Progenitor cell of endocrine pancreas (in vitro differentiated cells): ENCODE measurements at places on chromosomes 11 and 22. TPM values are rescaled to one million over a fixed set of nuclear protein-coding genes. Genes with fewer than 3 reads are reported as not detected.

DNA sequence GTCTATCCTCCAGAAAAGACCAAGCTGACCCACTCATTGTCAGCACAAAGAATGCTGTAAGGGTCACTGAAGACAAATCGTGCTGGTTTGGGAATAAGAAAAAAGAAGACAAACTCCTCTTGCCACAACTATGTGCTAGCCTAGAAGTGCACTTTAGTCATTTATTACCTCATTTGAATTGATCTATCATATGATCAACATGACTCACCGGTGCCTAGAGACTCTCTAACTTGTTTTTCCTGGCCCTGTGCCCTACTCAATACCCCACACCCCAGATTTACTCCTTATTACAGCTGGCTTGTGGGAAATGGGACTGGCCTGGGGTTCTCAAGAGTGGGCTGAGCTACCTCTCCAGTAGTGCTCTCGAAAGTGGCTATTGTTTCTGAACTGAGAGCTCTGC lies 35.9 kb upstream of the HORMAD2 start:
- no peaks in the 10 kb centered on the region for H3K36me3 ChIP-seq
- no peak overlapping the region for H3K27ac ChIP-seq
- H3K27me3 ChIP-seq, result peaks cover 14% of the 10 kb centered on the region

DNA sequence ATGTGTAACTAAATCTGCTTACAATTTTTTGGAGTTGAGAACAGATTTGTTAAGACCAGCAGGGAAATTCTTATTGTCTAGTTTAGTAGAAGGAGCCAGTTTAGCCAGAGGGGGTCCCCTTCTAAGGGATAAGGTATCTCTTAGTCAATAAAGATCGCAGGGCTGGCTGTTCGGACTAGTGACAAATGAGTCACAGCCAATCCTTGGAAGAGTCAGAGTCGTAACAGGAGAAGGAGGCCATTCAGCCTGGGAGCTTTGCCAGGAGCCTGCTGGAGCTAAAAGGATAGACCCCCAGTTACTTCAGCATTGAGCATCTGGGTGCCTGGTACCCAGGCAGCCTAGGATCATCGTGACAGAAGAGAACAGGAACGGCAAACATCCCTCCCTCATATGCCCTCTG lies 191.6 kb upstream of the ARHGAP20 start:
- H3K27me3 ChIP-seq, result peaks cover 28% of the 10 kb centered on the region
- H3K27ac ChIP-seq, result no peak overlapping the region
- peaks cover 13% of the 10 kb centered on the region for H3K4me1 ChIP-seq
- no peaks in the 10 kb centered on the region for H3K36me3 ChIP-seq
- no peak overlapping the region for H3K4me3 ChIP-seq

GRCh38 chr22:26463688-26464087 lies 19.9 kb downstream of the HPS4 start:
- H3K36me3 ChIP-seq, result peaks cover 8% of the 10 kb centered on the region
- DNase-seq, result no peak
- no peaks in the 10 kb centered on the region for H3K4me1 ChIP-seq
- no peak overlapping the region for H3K27ac ChIP-seq
- no peaks in the 10 kb centered on the region for H3K27me3 ChIP-seq

- peaks cover 3% of the 10 kb centered on the region for H3K36me3 ChIP-seq
- no peak overlapping the region for H3K27ac ChIP-seq
- H3K4me3 ChIP-seq, result no peak overlapping the region
- H3K4me1 ChIP-seq, result no peaks in the 10 kb centered on the region
- DNase-seq, result no peak
Observed at GRCh38 chr11:128310676-128311445, 276.5 kb downstream of the ETS1 start.

DNA sequence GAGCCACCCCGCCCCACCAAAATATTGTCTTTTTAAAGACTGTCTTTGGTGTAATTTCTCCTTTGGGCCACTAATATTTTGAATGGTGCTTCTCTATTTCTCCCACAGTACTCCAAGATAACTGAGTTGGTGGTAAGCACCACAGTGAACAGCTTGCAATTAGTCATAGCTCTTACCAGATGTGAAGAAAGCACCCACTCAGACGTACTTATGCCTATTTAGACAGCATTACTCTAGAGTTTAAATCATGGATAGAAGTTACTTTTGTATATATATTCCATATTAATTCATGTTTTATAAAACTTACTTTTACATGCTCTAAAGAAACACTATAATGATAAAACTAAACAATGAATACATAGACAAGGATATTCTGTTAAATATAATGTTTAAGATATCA lies 12.7 kb downstream of the ANO3 start:
- no peak for DNase-seq
- H3K27ac ChIP-seq, result no peak overlapping the region
- H3K4me1 ChIP-seq, result no peaks in the 10 kb centered on the region
- H3K36me3 ChIP-seq, result no peaks in the 10 kb centered on the region
- no peaks in the 10 kb centered on the region for H3K27me3 ChIP-seq

DNA sequence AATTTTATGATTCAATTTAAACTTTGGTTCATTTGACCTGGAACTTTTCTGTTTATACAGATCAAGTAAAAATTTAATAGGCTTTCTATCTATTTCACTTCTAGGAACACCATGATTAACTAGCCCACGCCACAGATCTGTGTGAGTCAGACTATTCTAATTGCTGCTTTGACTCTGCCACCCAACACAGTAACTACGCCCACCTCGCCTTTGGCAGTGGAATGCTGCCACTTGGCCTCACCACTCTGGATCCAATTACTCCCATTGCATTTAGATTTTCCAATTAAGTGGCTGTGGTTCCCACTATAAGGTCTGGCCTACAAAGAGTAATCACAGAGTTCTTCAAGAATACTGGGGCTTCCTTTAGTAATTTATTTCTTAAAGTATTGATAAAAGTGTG lies 46.6 kb upstream of the LIN7C start:
- H3K4me1 ChIP-seq, result peaks cover 3% of the 10 kb centered on the region
- no peak overlapping the region for H3K4me3 ChIP-seq
- H3K27me3 ChIP-seq, result no peaks in the 10 kb centered on the region
- no peaks in the 10 kb centered on the region for H3K36me3 ChIP-seq
- no peak overlapping the region for H3K27ac ChIP-seq
- no peak for DNase-seq

GRCh38 chr11:86248609-86249008 lies 4.1 kb downstream of the EED start:
- DNase-seq, result no peak
- H3K27ac ChIP-seq, result no peak overlapping the region
- H3K4me1 ChIP-seq, result peaks cover 18% of the 10 kb centered on the region
- H3K27me3 ChIP-seq, result no peaks in the 10 kb centered on the region

DNA sequence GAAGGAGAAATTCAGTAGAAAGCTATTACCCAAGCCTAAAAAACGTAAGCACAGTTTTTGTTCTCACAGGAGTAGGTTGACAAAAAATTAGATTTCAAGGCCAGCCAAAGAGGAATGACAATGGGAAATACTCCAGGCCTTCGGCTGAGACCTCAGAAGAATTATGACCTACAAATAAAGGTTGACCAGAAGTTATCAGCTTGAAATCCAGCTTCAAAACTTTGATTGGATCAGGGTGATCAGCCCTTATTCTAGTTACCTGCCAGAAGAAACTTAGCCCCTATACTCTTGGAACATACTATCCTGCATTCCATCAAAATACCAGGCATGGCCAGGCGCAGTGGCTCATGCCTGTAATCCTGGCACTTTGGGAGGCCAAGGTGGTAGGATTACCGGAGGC lies 68.4 kb upstream of the PRODH start:
- no peak for DNase-seq
- no peak overlapping the region for H3K27ac ChIP-seq
- H3K36me3 ChIP-seq, result no peaks in the 10 kb centered on the region

DNA sequence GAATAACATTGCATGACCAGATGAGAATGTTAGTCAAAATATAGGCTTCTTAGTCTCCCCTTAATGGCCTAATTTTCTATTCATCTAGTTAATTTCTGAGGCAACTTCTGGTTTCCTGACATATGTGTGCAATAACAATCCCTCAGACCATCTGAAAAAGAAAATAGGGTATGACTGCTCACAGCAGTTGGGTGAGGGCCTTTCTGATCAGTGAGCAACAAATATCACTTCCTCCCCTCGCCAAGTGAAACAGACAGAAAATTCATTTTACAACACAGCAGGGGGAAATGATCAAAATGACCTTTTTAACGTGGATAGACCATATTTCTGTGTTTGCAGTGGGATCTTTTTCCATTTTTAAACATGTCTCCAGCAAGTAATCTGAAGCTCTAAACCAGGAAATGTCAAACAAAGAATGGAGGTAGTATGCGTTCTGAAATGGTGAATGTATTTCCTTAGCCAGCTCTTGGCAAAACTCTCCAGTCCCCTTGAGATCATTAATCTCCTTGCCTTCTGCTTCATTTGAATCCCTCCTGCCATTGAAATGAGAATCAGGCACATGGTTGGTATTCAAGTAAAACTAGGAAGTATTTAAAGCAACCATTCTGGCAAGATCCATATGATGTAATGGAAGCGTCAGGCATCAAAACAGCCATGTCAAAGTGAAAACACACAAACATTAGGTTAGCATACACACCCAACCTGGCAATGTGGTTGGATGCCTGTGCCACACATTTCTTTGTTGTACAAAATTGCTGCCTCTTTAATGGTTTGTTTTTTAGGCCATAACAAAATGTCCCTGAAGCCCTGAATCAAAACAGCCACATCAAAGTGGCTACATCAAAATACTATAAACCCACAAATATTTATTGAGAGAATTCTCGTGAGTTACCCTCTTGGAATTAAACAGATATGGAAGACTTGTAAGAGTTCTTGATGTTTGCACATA lies 100.1 kb downstream of the SLC1A2 start:
- H3K27ac ChIP-seq, result no peak overlapping the region
- no peak overlapping the region for H3K4me3 ChIP-seq
- H3K4me1 ChIP-seq, result peaks cover 11% of the 10 kb centered on the region
- H3K36me3 ChIP-seq, result no peaks in the 10 kb centered on the region

DNA sequence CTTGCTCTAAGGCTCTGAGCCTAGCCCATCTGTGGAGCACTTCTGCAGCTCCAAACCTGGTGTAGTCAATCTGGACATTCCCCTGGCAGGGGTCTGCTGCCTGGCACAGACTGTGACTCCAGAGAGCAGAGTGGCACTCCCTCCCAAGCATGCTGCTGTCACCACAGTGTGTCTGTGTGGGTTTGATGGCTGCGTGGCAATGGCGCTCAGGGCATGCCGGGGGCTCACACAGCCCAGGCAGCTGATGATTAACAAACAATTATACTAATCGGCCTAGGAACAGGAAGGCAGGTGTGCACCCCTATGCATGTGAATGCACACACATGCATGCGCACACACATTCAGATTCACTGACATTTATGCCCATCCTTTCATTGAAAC lies 9.0 kb upstream of the NECTIN1 start:
- H3K4me3 ChIP-seq, result no peak overlapping the region
- DNase-seq, result no peak
- no peaks in the 10 kb centered on the region for H3K36me3 ChIP-seq
- H3K27ac ChIP-seq, result no peak overlapping the region
- H3K4me1 ChIP-seq, result peaks cover 36% of the 10 kb centered on the region

Gene SLC22A9
- not detected in 2 replicates for total RNA-seq

Gene CLDN5
- not detected in 2 replicates for total RNA-seq
